ENCODE measurements at places on chromosomes 3 and 15. TPM values are rescaled to one million over a fixed set of nuclear protein-coding genes. Genes with fewer than 3 reads are reported as not detected.

DNA sequence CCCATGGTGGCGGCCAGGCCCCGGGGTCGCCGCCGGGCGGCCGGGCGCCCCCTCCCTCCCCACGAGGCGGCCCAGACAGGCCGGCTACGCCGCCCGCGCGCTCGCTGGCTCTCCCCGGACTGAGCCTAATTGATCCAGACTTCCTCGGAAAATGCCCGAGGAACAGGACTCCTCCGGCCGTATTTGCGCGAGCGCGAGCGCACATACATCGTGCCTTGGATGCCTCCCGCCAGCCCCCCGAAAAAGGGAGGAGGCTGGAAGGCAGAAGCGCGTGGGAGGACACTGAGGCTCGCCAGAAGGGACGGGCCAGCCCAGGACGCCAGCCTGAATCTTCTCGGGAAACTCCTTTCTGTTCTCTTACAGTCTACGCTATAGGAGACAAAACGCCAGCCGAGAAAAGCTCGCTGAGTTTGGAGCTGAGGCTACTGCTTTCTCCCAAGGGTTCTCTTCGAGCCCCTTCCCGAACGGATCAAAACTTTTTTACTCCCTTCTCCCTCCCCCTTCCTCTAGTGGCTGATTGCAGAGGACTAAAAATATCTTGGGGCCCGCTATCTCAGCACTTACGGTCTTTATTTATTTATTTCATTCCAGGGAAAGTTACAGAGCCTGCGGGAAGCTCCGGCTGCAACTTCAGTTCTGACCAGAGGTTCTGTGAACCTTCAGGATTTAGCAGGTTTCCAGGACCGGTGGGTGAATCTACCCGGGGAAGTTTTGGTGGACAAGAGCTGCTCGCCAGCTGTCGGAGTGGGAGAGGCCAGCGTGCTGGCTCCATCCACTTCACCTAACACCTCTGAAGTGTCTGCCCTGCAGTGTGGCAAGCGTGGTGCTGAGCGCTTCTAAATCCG, at the start of gene PDZRN3:
TSS of gene PDZRN3 (minus strand) at position 121 of the 845 bp plus-strand sequence.
- DNase-seq: peak; percentile 2

DNA sequence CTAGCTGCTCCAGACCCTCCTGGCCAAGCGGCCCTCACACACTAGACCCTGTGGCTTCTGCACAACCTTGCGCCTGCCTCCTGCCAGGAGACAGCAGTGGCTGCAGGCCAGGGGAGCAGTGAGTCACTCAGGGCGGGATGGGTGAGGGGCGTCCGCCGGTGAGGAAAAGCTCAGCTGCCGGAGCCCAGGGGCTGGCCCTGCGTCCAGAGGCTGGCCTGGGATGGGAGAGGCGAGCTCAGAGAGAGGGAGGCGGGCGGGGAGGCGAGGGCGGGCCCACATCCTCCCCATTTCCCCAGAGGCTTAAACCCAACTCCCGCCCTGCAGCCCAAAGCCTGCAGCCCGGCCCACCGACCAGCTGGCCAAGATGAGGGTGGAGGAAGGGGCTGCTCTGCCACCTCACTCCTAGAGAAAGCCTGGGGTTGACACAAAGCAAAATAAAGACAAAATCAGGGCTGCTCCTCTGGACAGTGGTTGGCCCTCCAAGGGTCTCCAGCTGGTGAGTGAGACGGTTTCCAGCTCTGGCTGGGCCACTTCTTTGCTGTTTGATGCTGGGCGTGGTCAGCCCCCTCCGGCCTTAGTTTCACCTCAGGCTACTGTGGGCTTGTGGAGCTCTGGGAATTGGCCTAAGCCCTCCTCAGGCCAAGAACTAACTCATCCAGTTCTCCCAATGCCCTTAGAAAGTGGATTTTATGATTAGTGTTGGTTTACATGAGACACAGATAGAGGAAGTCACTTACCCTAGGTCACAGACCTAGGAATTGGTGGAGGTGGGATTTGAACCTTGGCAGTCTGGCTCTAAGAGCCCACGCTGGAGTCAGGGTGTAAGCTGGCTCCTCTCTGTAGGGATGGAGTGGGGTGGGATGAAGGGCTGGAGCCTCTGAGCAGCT, 50.6 kb downstream of the IQSEC1 start:
- DNase-seq: peak; percentile 51

DNA sequence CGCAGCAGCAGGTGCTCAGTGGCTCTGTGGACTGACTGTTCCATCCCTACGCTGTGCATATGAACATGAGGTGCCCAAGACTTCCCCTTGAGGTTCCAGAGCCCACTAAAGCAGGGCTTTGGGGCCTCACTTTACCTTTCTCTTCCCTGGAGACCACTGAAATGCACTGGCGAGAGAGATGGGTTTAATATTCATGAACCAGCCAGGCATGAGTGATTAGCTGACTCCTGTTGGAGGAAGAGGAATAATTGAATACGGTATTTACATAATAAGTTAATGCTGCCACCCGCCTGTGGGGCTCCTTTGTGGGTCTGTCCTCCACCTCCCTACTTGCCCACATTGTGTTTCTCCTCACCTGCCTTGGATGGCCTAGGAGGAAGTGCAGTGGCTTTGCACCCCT, 263.4 kb downstream of the TLE3 start:
- no peak for DNase-seq

GRCh38 chr3:156431334-156432124, 123.4 kb downstream of the SSR3 start:
- DNase-seq: peak; percentile 24

The RETNLB gene
- not detected for polyA plus RNA-seq

The FBXW12 gene
- not detected for polyA plus RNA-seq

The MME gene
- 5.6 TPM for polyA plus RNA-seq

Measured in endothelial cell of umbilical vein (primary cell).